ENCODE measurements at places on chromosomes 11 and 22.
A peak's percentile ranks its signal among the peaks of the same experiment; 100 is the strongest.

- no peak for DNase-seq
Observed at GRCh38 chr11:118202599-118203422, 22.0 kb downstream of the JAML start.

GRCh38 chr22:27554106-27554811 is 247.3 kb downstream of the MN1 start:
- no peak for DNase-seq

GRCh38 chr11:108680271-108680670 is 15.4 kb downstream of the DDX10 start:
- DNase-seq = no peak

GRCh38 chr11:123382555-123383074 is 47.5 kb upstream of the GRAMD1B start:
- no peak for DNase-seq

GRCh38 chr11:105799728-105800462 is 190.0 kb downstream of the GRIA4 start:
- no peak for DNase-seq

GRCh38 chr22:20808844-20809243 is 34.9 kb downstream of the SERPIND1 start:
- no peak for DNase-seq

GRCh38 chr11:35144136-35144741 is 5.3 kb downstream of the CD44 start:
- peak; percentile 88 for DNase-seq

- DNase-seq = no peak
Observed at GRCh38 chr11:83681031-83681781, 395.0 kb upstream of the CCDC90B start.

GRCh38 chr22:37418627-37419369 is 8.5 kb downstream of the ELFN2 start:
- no peak for DNase-seq

DNA sequence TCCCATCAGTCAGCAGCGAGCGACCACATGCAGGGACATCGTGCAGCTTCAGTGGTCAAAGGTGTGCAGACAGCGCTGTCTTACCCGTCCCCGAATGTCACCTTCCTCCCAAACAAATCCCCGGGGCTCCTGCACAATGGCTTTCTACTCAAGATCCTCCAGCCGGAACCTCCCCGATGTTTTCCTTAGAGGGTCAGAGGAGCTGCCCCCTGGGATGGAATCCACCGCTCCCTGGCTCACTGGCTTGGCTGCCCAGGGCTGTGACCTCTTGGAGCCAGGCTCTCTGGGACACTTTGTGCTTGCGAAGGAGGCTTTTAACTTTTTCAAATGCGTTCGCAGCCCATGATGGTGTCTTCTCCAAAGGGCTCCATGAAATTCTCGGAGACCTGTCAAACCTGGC is 17.3 kb upstream of the FGF19 start:
- no peak for DNase-seq

DNA sequence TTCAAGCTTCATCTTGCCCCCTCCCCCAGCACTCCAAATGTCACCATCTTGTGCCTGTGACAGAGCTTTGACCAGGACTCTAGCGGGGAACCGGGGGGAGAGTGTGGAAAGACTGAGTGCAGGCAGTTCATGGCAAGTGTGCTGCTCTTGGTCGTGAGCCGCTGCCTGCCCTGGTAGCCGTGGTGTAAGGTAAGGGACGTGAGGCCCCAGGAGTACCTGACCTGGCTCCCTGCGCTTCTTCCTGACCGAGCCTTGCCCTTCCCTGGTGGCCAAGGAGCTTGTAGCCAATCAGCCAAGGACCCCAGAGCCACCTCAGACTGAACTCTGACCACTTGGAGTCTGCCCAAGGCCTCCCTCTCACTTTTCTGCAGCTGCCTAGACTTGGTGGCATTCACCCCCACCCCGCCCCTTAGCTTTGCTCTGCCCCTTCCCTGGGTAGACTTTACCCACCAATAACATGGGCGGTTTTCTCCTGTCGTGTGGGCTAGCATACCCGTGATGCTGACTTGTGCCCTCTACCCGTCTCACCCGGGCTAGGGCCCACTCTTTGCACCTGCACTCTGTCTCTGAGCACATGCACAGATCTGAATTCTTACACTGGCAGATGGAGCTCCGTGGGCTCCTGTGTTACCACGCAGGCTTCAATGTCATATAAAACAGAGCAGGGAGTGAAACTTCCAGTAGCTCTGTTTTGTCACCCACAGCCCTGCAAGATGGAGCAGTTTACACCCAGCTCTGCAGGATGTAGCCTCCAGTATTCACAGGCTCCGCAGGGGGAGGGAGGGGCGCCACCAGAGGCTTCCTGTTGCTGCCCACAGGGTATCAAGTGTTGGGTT is 1.5 kb downstream of the DGKZ start:
- no peak for DNase-seq

DNA sequence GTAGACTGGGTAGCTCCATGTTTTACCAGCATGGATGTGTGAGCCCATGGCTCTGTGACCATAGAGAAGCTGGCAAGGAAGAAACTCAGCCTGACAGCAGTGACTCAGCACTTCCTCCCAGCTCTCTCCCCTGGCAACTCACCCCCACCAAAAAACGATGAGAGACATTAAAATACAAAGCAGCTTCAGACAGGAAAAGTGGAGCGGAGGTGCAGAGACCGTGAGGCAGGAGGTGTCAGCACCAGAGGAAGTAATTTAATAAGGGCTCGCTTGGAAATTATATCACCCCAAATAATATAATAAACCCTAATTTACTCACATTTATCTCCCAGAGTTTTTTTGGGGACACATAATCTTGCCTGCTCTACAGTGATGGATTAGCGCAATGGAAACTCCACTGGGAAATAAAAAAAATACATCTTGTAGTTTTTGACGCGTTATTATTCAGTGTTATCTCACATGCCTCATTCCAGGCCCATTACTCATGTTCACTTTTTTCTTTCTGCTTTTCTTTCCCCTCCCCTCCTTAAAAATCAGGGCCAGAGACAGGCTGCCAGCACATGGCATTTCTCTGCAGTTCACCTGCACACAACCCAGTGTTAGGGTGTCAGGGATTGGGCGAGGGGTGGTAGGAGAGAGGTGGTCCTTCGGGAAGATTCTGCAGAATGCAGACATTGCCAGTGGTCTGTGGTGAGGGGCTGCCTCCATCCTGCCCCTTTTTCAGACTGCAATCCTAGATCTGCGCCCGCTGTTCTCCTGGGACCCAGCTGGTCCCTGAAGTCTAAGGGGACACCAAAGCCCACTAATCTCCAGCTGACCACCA is 170.8 kb downstream of the BUD13 start:
- no peak for DNase-seq

DNA sequence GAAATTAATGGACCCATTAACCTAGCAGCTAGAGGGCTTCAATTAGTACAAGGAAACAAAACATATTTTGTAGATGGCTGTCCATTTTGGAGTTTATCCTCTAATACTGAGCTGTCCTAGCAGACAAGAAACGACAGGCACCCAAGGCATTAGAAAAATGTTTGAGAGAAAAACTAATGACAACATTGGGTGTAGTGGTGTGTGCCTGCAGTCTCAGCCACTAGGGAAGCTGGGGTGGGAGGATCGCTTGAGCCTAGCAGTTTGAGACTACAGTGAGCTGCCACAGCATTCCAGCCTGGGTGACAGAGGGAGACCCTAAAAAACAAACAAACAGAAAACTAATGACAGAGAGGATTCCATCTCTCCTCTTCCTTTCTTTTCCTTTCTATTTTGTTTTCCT is 1.5 kb downstream of the A4GALT start:
- no peak for DNase-seq
